Activated naive CD8-positive, alpha-beta T cell treated with anti-CD3 and anti-CD28 coated beads, Interleukin-2, amount 50 U/mL, for 16 hours (primary cell): ENCODE measurements at places on chromosomes 2 and 18.

- DNase-seq, result no peak
These were observed 50.9 kb downstream of the CABYR start for GRCh38 chr18:24189664-24190346.

GRCh38 chr2:191657977-191658376 lies 20.0 kb upstream of the NABP1 start:
- no peak for DNase-seq

DNA sequence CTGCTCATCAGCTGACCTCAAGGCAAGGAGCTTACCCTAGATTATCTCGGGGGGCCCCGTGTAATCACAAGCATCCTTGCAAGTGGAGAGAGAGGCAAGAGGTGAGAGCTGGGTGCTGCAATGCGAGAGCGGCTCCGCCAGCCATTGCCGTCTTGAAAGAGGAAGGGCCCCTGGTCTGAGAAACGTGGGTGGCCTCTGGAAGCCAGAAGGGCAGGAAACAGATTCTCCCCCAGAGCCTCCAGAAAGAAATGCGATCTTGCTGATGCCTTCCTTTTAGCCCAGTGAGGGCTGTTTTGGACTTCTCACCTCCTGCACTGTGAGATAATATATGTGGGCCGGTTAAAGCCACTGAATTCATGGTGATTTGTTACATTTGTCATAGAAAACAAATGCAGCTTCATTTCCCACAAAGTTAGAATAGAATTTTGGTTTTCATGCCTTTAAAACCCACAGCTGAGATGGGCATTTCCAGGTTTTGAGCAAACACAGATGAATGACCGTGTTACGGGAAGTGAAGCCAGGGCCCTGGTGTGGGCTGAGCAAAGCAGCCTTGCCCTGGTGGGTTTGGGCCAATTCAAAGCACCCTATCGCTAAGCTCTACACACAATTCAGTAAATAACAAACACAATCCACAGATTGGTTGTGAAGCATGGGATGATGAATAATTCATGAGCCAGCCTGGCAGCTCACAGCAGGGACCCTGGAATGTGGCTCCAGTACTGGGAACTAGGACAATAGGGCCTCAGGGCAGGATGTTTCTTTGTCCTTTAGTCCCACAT lies 319.9 kb upstream of the HS6ST1 start:
- DNase-seq, result no peak

GRCh38 chr2:71577209-71577608 lies 123.8 kb downstream of the DYSF start:
- no peak for DNase-seq
